NT2/D1 (cell line): ENCODE measurements at places on chromosomes 1 and 21.

GRCh38 chr1:246733704-246734103 is 9.5 kb downstream of the SCCPDH start:
- DNase-seq, result no peak

- no peak for DNase-seq
Measured at GRCh38 chr1:180542838-180543145, 16.0 kb upstream of the OVAAL start.

GRCh38 chr1:113320972-113321680 is 69.2 kb upstream of the MAGI3 start:
- DNase-seq, result no peak

DNA sequence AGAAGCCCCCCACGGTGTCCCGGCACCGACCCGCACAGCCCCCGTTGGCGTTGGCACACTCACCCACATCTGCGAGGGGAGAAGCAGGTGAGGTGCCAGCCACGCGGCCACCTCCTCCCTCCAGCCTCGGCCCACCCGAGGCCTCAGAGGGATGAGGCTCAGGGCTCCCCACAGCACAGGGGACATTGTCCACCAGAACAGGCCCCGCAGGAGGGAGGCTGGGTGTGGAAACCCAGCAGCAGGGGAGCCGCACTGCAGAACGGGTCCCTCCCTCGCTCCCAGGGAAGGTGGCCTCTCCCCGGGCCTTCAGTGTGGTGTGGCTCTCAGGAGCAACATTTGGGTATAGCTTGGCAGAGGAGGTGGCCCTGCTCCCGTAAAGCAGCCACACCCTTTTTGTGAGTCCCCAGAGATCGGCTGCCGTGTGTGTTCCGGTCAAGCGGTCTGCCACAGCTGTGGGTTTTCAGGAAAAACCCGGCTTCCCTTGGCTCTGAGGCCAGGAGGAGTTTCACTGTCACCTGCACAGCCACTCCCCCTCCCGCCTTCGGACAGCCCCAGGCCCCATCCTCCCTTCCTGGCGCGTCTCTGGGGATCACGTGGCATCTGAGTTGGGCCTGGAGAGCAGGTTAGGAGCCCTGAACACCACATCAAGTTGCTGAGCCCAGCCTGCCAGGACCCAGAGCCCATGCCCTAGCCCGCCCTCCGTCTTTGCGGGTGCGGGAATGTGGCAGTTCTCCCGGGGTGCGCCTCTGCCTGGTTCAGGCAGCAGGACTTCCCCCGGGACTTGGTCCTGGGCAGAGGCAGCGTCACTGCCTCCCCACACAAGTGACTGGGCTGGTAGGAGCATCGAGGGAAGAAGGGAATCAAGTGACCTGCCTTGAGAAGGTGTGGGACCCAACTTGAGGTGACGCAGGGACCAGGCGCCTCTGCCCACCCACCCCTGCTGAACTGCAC is 64.0 kb downstream of the MEGF6 start:
- DNase-seq, result no peak

- peak; percentile 80 for DNase-seq
Measured at GRCh38 chr1:87151500-87152421, 176.9 kb upstream of the LMO4 start.

DNA sequence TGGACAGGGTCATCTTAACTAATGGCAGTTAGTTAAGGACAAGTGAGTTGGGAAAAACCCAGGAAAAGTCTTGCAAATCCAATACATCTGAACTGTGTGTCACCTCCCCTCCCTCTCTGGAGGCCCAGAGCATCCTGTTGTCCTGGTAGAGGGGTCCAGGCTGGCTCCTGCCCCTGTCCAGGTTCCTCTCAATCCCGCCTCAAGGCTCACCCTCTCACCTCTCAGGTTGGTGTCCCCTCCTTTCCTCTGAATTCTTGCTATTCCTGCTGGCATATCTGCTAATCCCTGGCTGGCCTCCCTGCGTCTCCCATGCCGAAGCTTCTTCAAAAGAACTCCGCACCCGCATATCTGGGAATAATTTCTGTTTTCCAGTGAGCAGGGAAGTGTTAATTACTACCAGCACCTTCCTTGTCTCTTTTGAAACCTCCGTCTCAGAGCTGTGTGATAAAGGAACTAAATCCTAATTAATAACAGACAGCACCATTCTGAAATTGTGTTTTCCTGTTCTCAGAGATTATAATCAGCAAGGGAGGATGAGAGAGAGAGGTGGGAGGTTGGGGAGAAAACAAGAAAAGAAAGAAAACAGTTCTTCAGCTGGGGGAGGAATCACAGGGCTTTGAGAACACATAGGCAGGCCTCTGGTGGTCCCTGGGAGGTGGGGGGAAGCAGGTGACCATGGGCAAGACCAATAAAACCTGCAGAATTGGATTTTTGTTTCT is 568.0 kb downstream of the PTPRU start:
- no peak for DNase-seq

- no peak for DNase-seq
Measured at GRCh38 chr1:116910379-116911187, 867 bp downstream of the PTGFRN start.

GRCh38 chr1:186456729-186457255 is 4.1 kb downstream of the PDC start:
- DNase-seq, result no peak

DNA sequence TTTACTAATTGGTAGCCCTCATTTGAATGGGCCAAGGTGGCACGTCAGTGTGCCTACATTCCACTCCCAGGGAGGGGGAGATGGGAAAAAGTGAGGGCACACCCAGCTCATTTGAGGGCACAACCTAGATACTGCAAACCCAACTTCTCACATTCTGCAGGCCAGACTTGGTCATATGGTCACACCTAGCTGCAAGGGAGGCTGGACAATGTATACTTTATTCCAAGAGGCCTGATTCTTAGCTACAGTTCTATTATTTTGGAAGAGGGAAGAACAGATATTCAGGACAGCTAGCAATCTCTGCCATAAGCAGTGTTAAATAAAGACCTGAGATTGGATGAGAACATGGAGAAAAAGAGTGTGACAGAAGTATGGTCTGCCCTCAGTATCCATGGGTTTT is 180.4 kb downstream of the ROR1 start:
- no peak for DNase-seq

DNA sequence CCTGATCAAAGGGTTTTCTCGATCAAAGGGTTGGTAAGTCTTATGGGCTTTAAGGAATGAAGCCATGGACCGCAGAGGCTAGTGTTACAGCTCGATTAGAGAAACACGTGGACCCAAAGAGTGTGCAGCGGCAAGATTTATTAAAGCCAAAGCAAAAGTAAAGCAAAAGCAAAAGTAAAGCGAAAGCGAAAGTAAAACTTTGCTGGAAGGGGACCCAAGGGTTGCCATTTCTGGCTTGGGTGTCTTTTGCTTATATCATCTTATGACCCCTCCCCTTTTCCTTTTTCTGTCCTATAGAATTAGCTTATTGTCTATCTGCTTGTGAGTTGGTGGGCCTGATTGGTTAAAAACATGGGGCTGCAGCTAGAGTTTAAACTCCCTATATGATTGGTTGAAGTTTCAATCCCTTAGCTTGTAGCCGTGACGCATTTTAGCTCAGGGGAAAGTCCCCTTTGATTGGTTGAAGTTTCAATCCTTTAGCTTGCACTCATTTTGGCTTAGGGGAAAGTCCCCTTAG is 957.0 kb downstream of the AMY1C start:
- no peak for DNase-seq

DNA sequence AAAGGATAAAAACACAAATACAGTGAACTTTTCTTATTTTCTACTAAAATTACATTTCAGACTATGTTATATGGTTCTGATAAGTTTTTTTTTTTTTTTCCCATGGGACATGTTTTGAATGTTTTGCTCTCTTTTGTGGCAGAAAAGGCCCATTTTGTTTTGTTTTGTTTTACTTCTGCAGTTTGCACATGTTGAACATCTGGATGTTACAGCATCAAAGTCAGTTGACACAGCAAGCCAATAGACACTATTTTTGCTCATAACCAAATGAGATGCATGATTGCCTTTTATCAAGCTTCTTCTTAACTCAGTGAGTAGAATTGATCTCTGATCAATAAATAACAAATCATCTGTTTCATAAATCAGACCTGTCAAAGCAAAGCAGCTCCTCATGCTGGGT is 904.2 kb downstream of the ADGRL2 start:
- DNase-seq, result no peak

DNA sequence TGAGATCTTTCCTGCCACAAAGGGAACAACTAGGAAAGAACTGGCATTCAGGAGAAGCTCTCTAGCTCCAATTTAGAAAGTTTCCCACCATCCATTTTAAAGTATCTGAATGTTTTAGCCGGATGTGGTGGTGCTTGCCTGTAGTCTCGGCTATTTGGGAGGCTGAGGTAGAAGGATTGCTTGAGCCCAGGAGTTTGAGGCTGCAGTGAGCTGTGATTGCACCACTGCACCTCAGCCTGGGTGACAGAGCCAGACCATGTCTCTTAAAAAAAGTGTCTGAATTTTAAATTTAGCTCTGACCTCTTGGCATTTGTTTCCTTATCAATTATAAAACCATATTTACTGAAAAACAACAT is 67.2 kb downstream of the RPAP2 start:
- DNase-seq, result no peak

DNA sequence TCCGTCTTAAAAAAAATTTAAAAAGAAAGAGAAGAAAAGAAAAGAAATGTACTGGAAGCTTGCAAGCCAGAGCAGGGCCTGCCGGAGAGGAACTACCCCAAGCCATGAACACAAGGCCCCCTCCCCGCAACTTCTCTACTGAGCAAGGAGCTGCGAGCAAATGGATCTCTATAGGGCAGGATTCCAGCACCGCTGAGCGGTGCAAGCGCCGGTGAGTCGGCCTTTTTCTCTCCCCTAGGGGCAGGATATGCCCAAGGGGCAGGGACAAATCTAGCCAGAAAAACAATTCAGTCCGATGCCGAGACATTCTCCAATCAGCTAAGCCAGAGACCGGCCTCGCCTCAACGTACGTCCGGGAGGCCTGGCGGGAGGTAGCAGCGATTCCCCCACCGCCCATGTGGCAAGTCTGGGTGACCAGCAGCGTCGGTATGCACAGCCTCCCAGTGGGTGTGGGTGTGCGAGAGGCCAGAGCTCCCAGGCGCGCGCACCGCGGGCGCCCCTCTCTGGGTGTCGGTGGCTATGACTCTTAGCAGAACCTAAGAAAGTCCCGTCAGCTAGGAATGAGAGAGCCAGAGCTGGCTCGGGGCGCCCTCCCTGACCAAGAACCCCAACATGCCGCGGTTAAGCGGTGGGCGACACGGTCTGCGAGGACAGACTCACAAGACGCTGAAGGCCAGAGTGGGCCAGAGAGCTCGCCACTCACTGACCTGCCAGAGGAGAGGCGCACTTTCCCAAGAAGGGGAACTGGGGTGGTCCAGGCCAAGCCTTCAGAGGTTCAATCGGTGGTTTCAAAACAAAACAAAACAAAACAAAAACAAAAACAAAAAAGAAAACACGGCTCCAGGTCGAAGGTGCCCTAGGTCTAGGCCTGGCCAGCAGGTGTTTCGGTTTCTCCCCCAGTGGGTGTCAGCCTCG is 1.9 kb downstream of the CSMD2 start:
- DNase-seq, result peak; percentile 89

DNA sequence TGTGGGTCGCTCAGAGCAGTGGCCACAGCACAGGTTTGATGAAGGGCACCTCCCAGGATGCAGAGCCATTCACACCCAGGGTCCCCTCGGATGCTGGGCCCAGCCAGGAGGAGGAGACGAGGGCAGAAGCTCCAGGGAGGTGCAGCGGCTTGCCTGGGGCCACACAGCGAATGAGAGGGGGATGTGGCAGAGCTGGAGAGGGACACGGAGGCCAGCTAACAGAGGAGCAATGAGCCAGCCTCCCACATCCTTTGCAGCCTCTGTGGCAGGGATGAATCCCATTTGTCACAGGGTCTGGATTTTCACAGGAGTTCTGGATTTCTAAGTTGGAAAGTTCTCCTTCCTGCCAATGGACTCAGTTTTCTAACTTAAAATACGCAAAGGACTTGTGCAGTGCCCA is 35.9 kb downstream of the CHD5 start:
- DNase-seq, result no peak

DNA sequence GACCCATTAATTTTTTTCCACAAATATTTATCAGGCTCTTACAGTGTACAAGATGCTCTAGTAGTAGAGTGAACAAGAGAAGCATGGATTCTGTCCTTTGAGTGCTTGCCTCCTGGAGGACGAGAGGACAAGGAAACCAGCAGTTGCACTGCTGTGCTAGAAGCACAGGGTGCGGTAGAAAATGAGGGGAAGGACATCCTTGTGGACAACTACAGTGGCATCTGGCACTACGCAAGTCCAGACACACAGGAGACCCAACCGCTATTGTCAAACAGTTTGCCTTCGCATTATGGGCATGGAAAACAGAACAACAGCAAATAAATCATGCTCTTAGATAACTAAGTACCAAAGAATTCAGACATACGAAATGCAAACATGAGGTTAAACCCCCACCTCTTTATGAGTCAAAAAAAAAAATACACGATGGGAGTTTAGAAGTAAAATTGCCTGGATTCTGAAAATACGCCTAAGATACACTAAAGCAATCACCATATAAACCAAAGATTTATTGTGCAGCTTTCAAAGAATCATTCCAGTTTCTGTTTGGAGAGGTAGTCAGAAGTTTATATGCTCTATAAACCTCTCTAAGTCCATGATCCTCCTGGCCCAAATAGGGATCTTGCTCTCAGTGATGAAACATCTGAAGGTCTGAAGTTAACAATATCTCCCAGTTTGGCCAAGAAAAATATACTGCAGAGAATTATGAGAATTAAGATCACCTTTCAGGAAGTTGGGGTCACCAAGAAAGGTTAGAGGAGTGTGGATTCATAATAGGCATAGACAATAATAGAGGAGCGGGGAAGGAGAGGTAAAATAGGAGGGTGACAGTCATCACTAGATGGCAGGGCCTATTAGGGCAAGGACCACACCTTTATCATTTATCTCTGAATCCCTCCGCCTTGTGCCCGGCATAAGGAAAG is 307.8 kb downstream of the NFIA start:
- DNase-seq, result no peak

DNA sequence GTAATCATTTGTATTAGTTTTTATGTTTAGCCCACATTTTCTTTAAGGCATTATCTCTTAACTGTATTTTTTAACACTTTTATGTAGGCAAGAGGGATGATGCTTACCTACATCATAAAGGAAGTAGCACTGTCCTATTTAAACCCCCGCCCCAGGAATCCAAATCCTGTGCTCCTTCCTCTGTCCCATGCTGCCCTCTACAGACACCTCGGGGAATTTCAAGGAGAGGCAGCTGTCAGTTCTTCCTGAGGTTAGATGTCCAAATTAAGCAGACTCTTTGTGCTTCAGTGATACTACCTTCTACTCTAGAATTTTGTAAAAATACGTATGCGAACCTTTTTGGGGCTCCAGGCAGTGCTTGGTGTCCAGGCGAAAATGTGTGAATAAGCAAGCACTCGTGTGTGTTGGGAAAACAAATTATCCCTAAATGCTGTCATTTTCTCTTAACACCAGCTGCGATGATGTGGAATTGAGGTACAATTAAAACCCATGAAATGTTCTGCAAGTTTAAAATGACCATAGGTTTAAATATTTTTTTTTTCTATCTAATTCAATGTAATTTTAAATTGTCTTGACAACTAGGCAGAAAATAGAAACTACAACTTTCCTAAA is 19.2 kb downstream of the CRCT1 start:
- peak; percentile 82 for DNase-seq
